ENCODE measurements at places on chromosomes 5 and 9.

- no peak for DNase-seq
Observed at GRCh38 chr9:103991698-103992097, 102.4 kb upstream of the SMC2 start.

DNA sequence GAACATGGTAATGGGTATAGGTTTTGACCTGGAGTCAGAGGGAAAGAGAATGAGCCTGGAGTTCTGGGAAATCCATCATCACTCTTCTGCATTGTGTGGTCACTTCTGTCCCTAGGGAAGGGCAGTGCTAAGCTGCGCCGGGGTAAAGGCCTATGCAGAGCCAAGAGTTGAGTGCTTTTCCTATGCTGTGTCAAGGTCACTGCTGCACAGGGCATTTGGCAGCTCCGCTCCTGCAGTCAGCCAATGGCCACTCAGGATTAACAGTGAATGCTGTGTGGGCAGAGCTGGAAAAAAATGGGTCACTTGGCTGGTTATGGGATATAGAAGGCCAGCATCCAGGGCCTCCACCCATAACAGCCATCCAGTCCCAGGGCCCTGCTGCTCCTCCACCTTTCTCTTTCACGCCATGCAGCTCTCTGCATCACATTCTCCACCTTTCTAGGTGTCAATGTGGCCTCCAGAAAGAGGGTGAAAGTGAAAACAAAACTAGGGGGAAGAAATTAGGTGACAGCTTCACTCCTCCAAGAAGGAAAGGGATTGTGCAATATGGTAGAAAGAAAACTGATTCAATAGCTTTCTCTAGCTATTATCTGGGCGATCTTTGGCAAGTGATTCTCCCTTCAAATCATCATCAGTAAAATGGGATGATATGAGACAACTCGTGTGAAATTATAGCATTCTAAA lies 279.3 kb upstream of the ANKRD55 start:
- no peak for DNase-seq

DNA sequence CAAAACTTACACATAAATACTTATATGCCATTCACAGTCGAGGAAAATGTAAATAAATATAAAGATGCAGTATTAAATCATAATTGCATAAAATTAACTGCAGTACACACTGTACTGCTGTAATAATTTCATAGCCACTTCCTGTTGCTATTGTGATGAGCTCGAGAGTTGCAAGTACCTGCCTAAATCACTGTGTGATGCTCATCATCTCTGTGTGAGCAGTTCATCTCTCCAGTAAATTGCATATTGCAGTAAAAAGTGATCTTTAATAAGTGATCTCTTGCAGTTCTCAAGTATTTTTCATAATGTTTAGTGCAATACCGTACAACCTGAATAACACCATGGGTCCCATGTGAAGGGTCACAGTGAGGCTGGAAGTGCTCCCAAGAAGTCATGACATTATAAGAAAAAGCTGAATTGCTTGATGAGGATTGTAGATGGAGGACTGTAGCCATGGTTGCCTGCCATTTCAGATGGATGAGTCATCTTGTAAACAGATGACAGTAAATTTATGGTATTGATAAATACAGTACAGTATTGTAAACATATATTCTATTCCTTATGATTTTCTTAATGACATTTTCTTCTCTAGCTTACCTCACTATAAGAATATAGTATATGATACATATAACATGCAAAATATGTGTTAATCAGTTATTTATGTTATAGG lies 34.9 kb downstream of the SYK start:
- DNase-seq: no peak

DNA sequence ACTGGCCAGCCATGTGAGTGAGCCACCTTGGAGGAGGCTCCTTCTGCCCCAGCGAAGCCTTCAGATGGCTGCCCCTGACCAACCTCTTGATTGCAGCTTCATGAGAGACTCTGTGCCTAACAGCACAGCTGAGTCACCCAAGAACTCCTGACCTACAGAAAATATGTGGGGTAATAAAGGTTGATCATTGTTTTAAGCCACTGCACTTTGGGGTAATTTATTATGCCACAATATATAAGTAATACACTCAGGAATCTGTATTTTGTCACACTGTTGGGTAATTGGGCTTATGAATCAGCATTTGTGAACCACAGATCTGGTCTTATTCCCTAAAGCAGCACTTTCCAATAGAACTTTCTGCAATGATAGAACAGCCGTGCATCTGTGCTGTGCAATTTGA lies 24.4 kb upstream of the VDAC1 start:
- no peak for DNase-seq

DNA sequence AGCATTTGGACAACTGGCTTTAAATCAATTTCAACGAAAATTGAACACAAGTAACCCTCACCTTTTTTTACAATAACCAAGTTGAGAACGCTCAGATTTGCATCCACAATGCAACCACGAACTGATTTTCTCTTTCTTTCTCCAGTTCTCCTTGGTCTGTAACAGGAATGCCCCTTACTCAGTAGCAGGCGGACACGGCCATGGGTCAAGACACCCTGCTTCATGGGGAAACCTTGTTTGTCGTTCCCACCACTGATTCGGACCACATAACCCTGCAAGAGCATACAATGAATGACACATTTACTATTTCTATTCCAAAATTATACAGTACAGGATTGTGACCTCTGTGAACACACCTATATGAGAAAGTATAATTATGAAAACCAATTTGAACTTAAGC lies 1.4 kb downstream of the RPS6 start:
- no peak for DNase-seq

DNA sequence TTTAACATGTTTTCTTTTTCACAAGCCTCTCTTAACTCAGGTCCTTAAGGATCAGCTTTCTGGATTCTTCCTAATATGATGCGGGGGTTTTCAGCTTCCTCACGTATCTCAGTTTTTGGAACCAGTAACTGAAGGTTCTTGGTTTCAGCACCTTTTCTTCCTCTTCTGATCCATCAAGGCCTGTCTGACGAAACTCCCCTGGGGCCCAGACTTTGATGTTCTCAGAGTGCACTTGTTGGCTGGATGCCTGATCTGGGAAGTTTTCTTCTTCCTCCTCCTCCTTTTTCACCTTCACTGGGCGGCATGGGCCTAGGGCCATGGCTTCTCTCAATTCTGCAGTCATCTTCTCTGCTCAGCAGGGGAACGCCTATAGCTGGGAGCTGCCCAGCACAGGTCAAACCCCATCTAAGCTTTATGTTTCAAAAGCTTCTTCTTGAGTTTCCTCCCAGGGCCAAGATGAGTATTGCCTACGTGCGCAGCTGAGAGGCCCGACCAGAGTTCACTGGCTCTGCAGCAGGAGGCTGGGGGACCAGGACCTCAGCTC lies 44.8 kb downstream of the GHR start:
- no peak for DNase-seq

DNA sequence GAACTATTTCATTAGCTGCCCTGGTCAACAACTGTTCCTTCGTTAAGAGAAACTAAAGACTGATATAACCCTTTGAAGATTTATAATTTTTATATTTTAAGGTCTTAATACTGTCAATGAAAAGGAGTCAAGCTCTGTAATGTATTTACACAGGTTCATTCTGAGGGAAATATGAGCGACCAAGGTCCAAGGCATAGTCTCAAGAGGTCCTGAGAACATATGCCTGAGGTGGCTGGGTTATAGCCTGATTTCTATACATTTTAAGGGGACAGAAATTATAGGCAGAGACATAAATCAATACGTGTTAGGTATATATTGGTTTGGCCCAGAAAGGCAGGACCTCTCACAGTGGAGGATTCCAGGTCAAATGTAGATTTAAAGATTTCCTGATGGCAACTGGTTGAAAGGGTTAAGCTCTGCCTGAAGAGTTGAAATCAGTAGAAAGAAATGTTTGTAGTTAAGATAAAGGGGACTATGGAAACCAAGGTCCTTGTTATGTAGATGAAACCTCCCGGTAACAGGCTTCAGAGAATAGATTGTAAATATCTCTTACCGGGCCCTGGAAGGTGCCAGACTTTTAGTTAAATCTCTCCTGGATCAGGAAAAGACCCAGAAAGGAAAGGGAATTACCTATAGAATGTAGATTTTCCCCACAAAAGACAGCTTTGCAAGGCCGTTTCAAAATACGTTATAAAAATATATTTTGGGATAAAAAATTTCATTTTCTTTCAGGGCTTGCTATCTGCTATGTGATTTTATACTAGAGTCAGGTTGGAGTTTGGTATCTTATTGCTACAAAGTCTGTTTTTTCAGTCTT lies 107.3 kb upstream of the PRLR start:
- no peak for DNase-seq

GRCh38 chr9:38727497-38728001 lies 7.6 kb upstream of the FAM240B start:
- DNase-seq: no peak

GRCh38 chr5:110203661-110204060 lies 513.9 kb downstream of the MAN2A1 start:
- DNase-seq: no peak

GRCh38 chr9:2257248-2257929 lies 242.2 kb downstream of the SMARCA2 start:
- DNase-seq: no peak

- no peak for DNase-seq
Observed at GRCh38 chr9:69147041-69147834, 26.8 kb upstream of the TJP2 start.

GRCh38 chr5:171863935-171864334 lies 78.3 kb downstream of the SMIM23 start:
- DNase-seq: no peak

DNA sequence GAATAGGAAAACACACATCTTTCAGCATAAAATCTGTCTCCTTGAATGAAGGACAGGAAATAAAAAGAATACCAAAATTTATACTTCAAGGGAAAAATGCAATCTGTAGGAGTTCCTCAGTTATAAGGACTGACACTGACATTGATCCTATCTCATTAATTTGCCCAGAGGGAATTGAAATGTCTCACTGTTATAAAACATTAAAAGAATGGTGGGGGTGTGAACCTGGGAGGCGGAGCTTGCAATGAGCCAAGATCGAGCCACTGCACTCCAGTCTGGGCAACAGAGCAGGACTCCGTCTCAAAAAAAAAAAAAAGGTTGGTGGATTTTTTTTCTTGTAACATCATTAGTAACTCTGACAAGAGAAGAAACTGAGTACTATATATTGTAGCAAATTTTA lies 60.8 kb downstream of the TTLL11 start:
- no peak for DNase-seq

GRCh38 chr9:84383178-84383577 lies 42.6 kb upstream of the SLC28A3 start:
- DNase-seq: no peak

- DNase-seq: no peak
Observed at GRCh38 chr9:99070681-99071080, 34.2 kb upstream of the TGFBR1 start.

- DNase-seq: no peak
Observed at GRCh38 chr5:168660691-168661090, 81.5 kb upstream of the PANK3 start.

DNA sequence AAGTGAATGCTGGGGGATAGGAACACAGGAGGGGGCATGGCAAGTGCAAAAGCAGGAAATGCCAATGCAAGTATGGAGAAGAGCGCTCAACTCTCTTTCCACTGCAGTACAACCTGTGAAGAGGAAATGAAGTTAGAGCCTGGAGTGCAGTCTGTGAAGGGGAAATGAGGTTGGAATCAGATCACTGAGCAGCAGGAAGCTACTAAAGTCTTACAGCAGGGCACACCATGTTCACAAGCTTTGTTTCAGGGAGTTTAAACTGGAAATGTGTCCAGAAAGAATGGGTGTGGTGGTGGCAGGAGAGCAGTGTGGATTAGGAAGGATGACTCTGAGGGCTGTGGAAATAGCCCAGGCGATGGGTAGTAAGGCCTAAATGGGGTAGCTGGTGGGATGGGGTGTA lies 15.4 kb downstream of the ARHGEF37 start:
- no peak for DNase-seq

DNA sequence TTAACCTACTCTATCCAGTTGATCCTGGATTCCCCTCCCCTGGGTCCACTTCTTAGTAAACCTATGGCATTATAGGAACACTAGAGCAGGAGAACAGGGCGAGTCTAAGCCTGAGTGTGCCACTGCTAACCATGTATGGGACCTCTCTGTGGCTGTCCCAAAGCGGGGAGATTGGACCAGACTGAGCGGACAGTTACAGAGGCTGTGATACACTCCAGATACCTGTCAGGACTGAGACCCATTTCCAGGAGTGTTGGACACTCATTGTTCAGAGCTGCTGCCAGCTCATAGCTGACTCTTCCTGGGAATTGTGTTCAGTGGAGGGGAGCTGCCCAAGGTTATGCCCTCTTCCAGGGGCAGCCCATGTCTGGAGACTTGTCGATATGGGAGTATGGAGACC lies 11.9 kb upstream of the LTC4S start:
- DNase-seq: no peak

- no peak for DNase-seq
Observed at GRCh38 chr5:29780401-29780800, 1413.1 kb upstream of the CDH6 start.

DNA sequence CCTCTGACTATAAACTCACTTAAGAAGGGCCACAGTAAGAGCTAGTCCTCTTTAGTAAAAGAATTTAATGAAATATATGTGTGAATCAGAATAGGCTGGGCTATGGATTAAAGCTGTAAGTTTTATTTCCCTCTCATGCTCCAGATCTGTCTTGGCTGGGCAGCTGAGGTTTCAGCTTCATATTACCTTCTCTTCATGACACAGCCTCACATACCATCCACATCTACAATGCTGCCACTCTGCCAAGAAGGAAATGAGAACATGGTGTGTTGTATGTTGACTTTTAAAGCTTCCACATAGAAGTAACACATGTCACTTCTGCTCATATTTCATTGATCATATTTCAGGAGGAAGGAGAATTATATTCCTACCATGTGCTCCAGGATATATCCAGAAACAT lies 776.0 kb upstream of the ACO1 start:
- no peak for DNase-seq

GRCh38 chr5:100406640-100407039 lies 128.5 kb upstream of the FAM174A start:
- no peak for DNase-seq

GRCh38 chr9:98551511-98552286 lies 157.0 kb downstream of the GABBR2 start:
- DNase-seq: no peak

DNA sequence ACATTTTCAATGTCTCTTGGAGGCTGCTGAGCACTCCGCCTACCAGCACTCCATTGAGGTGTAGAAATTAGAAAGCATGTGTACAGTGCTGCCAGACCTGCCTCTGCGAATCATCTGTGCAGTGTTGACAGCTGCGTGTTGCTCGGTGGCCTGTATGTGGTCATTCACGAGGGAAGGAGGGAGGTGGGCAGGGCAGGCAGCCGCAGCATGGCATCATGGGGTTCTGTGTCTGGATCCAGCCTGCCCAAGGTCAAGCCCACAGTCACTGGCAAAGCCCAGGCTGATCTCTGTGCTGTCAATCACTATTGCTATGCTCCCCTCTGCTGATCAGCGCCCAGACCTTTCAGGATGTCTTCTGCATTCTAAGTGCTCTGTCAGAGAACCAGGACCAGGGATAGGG lies 8.0 kb upstream of the PDZD2 start:
- DNase-seq: no peak

GRCh38 chr5:140293091-140293848 lies 9.6 kb downstream of the PFDN1 start:
- no peak for DNase-seq

GRCh38 chr9:134563397-134563796 lies 78.2 kb upstream of the COL5A1 start:
- DNase-seq: no peak

Data from CD4-positive, alpha-beta T cell treated with Interferon alpha-2 for 1 hour (primary cell).